ENCODE measurements at places on chromosomes 7 and 10.

GRCh38 chr10:66405566-66405965, 520.3 kb upstream of the LRRTM3 start:
- no peak for DNase-seq

- no peak for DNase-seq
These were observed 181.3 kb downstream of the CDK14 start for GRCh38 chr7:90777465-90777864.

DNA sequence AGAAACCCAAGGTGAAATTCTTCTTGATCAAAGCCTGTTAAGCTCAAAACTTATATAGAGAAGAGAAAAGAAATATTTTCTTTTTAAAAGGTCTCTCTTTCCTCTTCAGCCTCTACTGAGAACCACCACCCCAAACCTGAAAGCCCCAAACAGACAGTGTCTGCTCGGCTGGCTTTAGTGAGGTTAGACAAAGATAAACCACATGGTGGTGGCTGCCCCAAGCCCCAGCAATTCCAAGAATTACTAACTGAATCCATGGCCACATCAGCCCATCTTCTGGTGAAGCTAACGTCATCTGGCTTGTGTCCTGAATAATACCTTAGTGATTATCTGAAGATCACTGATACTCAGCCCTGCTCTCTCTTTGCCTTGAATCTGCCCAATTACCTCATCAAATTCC, 275.0 kb downstream of the ELMO1 start:
- no peak for DNase-seq

GRCh38 chr10:74032900-74033655, 35.2 kb downstream of the VCL start:
- DNase-seq: no peak

DNA sequence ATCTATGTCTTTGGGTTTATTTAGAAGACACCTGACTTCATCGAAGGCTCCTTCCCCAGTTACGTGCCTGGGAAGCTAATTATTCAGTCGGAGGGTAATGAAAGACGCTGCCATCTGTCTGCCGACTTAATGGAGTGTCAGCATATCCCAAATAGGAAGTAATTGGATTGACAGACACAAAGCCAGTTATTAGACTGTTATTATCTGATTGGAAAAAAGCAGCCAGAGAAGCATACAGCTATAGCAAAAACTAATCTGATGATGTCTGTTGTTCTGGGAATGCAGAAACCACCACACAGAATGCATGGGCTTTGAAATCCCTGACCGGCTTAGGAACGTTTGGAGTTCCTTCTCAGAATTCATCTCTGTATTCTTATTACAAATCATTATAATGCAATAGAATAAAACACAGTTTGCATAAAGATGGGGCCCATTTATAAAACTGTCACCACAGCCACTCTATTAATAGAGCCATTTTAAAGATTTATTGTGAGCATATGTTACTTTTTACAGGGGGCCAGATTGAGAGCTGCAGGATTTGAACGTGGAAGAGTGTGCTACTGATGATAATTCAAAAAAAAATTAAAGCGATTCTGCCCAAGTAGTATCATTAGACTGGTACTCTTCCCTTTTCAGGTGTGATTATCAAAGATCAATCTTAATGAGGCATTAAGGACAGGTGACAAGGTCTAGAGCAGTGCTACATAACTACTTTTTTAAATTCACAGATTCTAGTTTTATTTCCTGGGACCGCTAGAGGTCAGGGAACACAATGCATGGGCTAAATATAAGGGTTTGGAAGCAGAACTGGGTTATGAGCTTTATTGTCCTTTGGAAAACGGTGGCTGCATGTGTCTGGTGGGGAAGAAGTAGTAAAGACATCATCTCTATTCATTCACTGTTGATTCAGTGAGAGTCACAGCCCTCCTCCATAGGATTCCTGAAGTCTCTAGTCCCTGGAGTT, 330.1 kb upstream of the LRGUK start:
- no peak for DNase-seq

Measured in GM12864 (cell line).